ENCODE measurements at places on chromosomes 3 and 15. TPM values are rescaled to one million over a fixed set of nuclear protein-coding genes. Genes with fewer than 3 reads are reported as not detected.

Gene SI
- not detected for total RNA-seq

Gene SYNPR
- not detected for total RNA-seq

Gene ANKUB1
- total RNA-seq: not detected

Gene ITPKA
- total RNA-seq: 0.29 TPM

Gene EIF2B5
- 48.6 TPM for total RNA-seq

Gene BCHE
- total RNA-seq: 24.3 TPM

GRCh38 chr3:65875393-65876027 is 163.2 kb downstream of the MAGI1 start:
- no peak for DNase-seq

- no peak for DNase-seq
Measured at GRCh38 chr3:121488628-121489027, 57.2 kb downstream of the POLQ start.

- DNase-seq: no peak
Measured at GRCh38 chr3:157275832-157276231, 115.9 kb upstream of the CCNL1 start.

GRCh38 chr3:60188803-60189202 is 1062.4 kb downstream of the FHIT start:
- DNase-seq: no peak

GRCh38 chr15:39454189-39454986 is 126.5 kb upstream of the THBS1 start:
- DNase-seq: no peak

DNA sequence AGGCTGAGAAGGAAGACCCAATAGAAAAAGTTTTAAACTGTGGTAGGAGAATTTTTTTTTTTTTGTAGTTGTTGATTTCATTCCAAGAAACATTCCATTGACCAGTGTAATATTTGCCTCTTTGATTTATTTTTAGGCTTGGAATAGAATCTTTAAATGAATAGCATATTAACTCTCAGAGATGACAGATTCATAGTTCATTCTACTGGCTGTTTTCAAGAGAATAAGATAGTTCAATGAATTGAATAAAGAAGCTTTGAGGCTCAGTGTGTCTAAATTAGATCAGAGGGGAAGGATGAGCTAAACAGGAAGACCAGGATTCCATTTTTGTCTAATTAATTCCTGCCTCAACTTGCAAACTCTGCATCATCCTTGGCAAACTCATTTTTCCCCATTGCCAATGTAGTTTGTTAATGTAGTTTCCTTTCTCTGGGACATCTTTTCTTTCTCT is 98.4 kb downstream of the NAALADL2 start:
- no peak for DNase-seq

- DNase-seq: no peak
Measured at GRCh38 chr3:157543501-157544035, 40.4 kb upstream of the VEPH1 start.

DNA sequence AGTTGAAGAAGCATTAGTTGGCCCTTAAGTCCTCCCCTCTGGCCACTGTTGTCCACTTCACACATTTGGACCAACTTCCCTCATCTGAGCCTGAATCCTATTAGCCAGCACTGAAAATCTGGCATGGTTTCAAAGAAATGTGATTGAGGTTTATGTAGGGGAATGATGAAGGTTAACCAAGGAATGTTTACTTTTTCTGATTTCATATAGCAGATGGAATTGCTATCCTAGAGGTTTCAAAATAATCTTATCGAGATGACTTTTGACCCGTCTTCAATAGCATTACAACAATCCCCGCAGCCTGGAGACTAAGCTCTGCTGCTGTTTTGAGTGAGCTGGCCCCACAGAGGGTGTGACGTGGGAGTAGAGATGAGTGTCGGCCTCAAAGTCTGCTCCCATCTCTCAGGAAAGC is 200.8 kb upstream of the IL12A start:
- DNase-seq: no peak

DNA sequence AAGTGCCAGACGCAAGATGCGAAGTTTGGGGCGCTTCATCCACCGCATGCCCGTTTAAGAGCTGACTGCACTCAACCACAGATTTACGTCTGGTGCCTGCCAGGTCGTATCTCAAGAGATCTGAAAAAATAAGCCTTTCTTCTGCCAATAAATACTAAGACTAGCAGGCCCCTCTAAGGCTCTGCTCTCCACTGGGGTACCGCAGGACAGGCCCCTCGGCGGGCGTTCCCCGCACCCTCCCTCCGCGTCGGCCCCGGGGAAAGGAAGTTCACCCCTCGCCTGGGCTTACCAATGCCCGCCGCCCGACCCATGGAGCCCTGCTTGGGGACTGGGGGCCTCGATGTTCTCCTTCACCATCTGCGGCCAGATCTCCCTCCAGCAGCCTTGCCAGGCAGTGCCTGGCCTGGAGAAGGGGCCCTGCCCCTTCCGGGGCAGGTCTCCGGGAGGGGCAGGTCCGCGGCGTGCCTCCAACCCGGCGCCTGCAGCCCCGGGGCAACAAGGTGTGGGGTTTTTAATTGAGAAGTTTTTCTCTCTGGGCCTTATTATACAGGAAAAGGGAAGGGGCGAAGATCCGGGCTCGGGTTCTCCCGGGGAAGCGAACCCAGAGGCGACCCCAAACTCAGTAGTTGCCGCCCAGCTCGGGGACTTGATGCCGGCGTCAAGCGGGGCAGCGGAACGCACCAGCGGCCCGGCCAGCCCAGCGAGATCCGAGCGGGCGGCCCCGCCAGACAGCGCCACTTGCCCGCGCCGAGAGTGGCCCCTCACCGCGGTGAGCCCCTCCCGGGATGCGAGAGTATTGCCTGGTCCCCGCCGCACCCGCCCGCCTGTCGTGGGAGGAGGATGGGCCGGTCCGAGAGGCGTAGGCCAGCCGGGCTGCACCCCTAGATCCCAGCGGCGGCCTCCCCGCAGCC is 735 bp downstream of the GOLGA8B start:
- no peak for DNase-seq

DNA sequence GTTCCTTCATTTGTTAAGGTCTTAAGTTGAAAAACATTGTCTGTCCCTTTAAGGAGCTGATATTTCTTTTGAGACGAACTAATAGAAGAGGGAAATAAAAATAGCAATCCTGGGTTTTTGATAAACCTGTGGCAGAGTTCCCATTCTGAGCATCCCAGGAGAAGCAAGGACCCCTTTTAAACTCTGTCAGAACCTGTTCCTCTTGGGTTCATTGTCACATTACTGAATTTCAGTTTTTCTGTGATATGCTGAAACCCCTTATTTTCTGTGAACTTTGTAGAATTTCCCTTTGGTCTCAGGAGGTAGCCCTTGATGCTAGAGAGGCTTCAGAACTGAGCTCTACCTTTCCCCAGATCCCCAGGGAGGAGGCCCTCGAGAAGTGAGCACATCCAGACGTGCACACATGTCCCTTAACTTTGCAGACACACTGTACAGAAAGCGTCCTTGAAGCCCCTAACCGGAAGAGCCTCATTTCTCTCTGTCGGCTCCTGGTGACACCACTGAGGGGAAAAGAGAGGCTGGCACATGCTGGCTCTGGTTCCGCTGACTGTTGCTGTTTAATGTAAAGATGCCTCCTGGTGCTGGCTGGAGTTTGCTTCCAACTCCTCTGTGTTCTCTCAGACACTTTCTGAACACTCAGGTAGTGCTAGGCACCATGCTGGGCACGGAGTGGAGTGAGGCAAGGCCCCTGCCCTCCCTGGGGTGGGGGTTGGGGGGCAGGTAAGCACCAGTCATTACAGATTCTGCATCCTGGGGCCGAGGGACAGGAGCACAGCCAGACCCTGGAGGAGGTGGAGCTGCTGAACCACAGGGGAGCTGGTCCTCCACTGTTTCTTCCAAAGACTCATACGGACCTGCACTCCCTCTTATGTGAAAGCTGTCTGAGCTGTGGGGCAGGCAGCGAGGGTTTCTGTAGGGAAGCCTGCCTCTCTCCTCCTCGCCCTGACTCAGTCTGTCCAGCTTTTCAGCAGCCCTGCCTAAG is 77.5 kb downstream of the CHDH start:
- DNase-seq: no peak

DNA sequence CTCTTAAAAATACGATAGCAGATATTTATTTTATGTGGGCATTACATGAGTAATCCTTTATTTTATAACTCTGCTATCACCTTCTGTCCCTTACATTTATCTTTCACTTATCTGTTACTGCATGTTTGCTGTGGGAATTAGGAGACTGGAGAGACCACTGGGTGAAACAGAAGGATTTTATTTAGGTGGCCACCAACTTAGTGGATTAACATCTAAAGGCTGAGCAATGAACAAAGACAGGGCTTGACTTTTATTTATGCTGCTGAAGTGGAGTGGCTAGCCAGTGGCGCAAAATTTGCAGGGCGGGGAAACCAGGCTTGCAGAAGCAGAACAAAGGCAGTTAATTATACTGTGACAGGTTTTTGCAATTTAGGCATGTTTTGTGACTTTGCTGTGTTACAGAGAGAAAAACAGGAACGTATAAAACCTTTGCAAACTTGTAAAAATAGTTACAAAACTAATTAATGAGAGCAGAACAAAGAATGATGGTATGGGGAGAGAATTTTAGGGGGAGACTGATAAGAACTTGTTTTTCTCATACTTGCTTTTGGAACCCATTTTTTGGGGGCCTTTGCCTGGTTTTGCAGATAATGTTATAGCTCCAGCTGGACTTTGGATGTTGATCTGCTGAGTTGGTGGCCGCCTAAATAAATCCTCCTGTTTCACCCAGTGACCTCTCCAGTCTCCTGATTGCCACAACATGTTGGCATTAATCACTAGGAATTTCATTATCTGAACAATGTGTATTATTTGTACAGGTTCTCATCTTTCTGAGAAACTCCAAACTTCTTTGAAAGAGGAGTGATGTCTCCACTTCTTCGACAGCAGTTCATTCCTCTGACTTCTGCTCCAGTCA is 18.0 kb downstream of the KLHL24 start:
- no peak for DNase-seq

Data from ureter (tissue), 1 donor.